ENCODE measurements at places on chromosomes 2 and 18.

DNA sequence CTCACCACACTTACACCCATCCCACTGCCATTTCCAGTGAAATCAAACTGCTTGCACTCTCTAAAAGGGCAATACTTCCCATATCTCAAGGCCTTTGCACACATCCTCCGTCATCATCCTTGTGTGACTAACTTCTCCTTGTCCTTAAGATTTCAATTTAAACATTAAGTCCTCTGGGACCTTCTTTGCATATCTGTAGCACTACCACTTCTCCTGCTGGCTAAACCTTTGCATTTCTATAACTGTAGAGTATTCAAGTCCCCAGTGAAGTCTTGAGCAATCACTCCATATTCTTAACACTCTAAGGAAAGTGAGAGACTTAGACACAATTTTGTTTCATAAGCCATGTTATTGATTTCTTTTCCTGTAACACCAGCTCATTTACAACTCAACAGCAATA, 136.8 kb upstream of the EPHA4 start:
- no peak overlapping the region for H3K4me3 ChIP-seq
- peaks cover 4% of the 10 kb centered on the region for H3K27me3 ChIP-seq
- H3K4me1 ChIP-seq = no peaks in the 10 kb centered on the region
- no peak overlapping the region for H3K27ac ChIP-seq

GRCh38 chr18:35497027-35497369, 762 bp downstream of the INO80C start:
- H3K4me3 ChIP-seq = peak overlapping the region; percentile 96
- H3K36me3 ChIP-seq = no peaks in the 10 kb centered on the region
- peak overlapping the region; percentile 99 for H3K27ac ChIP-seq
- DNase-seq = peak; percentile 41

DNA sequence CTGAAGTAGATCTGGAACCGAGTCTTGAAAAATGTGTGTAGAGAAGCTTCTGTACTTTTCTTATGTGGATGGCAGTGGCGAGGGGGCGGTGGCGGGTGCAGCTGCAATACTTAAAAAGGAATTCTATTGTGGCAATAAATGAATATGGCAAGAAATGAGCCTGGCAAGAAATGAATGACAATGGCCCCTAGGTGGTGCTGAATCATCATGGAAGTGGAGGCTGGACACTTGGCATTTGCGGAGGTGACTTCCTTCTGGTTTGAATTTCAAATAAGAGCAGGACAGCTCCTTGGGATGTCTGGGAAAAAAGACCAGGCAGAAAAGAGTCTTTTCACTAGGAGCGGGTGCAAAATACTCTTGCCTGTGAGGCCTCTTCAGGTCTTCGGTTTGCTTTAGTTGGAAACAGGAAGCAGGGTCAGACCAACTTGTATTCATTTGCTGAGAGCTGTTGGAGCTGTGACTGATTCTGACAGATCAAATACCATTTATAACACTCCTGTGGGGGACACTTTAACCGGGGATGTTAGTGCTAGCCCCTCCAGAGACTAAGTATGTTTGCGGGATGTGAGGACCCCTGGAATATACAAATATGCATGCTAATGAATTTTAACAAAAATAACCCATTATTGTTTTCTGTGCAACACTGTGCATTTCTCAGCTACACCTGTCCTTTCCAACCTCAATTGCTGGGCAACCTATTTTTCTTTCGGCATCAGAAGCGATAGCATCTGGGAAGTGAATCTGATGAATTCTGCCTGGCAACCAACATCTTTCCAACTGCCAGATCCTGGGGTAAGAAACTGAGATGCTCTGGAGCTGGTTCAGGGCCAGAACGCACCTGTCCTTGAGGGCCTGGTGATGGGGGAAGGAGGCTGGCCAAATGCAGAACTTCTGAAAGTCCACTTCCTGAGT, 35.4 kb downstream of the FASTKD2 start:
- peaks cover 31% of the 10 kb centered on the region for H3K4me1 ChIP-seq
- no peaks in the 10 kb centered on the region for H3K27me3 ChIP-seq
- H3K36me3 ChIP-seq = no peaks in the 10 kb centered on the region
- H3K4me3 ChIP-seq = no peak overlapping the region

- peaks cover 85% of the 10 kb centered on the region for H3K4me1 ChIP-seq
- peak overlapping the region; percentile 19 for H3K27ac ChIP-seq
- no peak for DNase-seq
- H3K36me3 ChIP-seq = peaks cover 1% of the 10 kb centered on the region
These were observed 21.9 kb upstream of the ACKR3 start for GRCh38 chr2:236547725-236548124.

- no peaks in the 10 kb centered on the region for H3K36me3 ChIP-seq
- DNase-seq = no peak
- peaks cover 10% of the 10 kb centered on the region for H3K4me1 ChIP-seq
These were observed 4.6 kb downstream of the PROC start for GRCh38 chr2:127422559-127423477.

GRCh38 chr2:175832866-175833265, 169.2 kb downstream of the LNPK start:
- DNase-seq = no peak
- no peaks in the 10 kb centered on the region for H3K36me3 ChIP-seq
- H3K4me3 ChIP-seq = no peak overlapping the region
- H3K4me1 ChIP-seq = no peaks in the 10 kb centered on the region
- peaks cover 17% of the 10 kb centered on the region for H3K27me3 ChIP-seq
- no peak overlapping the region for H3K27ac ChIP-seq

- H3K36me3 ChIP-seq = no peaks in the 10 kb centered on the region
- no peak for DNase-seq
- no peak overlapping the region for H3K4me3 ChIP-seq
- H3K4me1 ChIP-seq = no peaks in the 10 kb centered on the region
These were observed 249.3 kb upstream of the GULP1 start for GRCh38 chr2:188042412-188042811.

DNA sequence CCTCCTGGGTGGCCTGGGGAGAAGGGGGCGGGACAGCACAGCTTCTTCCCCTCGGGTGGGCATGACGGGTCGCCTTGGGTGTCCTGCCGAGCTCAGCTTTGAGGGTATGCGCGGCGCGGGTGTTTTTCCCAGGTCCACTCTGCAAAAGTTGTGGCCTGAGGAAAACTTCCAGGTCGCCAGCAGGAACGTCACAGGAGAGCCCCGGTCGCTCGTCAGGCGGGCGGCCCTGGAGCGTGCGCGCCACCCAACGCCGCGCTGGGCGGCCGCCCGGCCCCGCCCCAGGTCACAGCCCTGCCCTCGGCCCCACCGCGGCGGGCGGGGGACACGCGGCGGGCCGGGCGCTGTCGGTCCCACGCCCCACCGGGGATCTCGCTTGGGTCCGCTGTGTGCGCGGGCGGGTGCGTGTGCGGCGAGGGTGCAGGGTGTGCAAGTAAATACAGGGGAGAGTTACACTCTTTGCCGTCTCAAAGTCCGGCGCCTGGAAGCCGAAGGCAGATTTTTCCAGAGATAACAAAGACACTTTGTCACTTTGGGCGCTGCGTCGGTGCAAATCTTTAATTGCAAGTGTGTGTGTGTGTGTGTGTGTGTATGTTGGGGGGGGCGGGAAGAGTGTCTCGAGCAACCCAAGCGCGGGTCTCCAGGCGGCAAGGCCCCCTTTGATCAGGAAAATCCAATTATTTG, 616 bp upstream of the SP5 start:
- no peak for DNase-seq
- H3K36me3 ChIP-seq = no peaks in the 10 kb centered on the region
- peaks cover 69% of the 10 kb centered on the region for H3K27me3 ChIP-seq

- DNase-seq = no peak
- H3K36me3 ChIP-seq = peaks cover 56% of the 10 kb centered on the region
- H3K27me3 ChIP-seq = no peaks in the 10 kb centered on the region
- no peak overlapping the region for H3K27ac ChIP-seq
- no peak overlapping the region for H3K4me3 ChIP-seq
- H3K4me1 ChIP-seq = peaks cover 18% of the 10 kb centered on the region
These were observed 45.1 kb upstream of the CD226 start for GRCh38 chr18:69992776-69993175.

DNA sequence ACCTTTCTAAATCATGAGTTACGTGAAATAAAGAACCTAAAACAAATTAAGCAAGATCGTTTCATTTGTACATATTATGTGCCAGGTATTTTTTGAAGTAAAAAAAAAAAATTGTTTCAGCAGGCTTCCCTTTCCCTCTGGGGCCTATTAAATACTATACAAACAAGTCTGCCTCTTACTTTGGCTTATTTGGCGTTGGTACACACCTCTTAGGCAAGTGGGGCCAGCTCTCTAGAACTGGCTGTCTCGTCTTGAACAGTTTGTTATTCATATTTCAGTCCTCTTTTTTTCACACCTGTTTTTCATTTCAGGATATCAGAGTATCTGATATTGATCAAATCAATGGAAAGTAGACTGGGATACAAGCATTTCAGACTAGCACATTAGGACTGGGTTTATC, 27.4 kb upstream of the PPP3R1 start:
- no peak overlapping the region for H3K4me3 ChIP-seq
- H3K36me3 ChIP-seq = no peaks in the 10 kb centered on the region
- H3K27me3 ChIP-seq = peaks cover 4% of the 10 kb centered on the region
- no peak overlapping the region for H3K27ac ChIP-seq
- H3K4me1 ChIP-seq = no peaks in the 10 kb centered on the region
- DNase-seq = no peak

DNA sequence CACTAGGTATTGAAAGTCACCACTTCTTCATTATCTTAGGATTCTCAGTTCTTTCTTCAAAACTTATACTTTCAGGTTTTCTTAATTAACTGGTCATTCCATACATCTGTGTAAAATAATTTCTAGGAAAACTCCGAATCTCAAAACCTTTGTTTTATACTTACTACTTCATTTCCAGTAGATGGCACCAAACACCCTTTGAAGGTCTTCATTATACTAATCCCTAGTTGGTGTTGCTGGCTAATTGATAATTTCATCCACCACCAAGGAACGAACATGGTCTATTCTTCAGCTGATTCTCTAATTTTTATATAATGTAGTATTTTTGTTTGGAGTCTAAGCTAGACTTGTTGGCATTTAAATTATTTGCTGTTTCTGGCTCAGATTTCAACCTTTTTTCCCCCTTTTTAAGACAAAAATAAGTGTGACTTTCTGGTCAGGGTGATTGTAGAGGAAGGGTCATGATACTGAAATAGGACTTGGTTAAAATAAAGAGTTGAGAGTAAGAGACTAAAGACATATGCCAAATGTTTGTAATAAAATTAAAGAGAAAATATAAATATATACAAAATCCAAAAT, 2.8 kb upstream of the MXD1 start:
- peak overlapping the region; percentile 41 for H3K27ac ChIP-seq
- no peak overlapping the region for H3K4me3 ChIP-seq
- H3K27me3 ChIP-seq = no peaks in the 10 kb centered on the region
- no peak for DNase-seq

- no peaks in the 10 kb centered on the region for H3K36me3 ChIP-seq
- no peaks in the 10 kb centered on the region for H3K4me1 ChIP-seq
- no peak overlapping the region for H3K27ac ChIP-seq
- peaks cover 2% of the 10 kb centered on the region for H3K27me3 ChIP-seq
- DNase-seq = no peak
These were observed 401.6 kb downstream of the EPHA4 start for GRCh38 chr2:221170548-221170947.

DNA sequence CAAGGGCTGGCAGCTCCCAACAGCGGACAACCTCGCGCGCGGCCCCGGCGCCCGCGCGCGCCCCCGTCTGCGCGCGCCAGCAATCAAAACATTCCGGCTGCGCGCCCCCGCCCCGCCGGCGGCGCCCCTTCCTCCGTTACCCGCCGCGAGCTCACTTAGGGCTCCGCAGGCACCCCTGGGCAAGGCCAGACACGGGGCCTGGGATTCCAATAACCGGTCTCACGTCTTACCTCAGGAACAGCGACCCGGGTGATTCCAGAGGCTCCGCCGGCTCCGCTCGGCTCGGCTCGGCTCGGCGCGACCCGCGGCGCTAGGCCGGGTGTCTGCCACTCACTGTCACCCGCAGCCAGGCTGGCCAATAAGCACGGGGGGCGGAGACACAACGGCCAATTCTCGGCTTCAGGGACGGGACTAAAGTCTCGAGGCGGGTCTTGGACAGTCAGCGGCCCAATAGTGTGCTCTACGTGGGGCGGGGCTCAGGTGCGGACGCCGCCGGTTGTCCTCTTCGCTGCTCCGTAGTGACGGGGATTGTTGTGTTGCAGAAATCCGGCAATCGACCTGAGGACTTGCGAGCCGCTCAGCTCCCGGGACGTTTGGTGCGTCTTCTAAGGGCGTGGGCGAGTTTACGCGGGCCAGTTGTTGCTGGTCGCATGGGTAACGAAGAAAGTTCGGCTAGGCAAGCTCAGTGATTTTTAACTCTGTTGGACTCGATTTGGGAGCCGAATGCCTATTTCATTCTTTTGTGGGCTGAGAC, at the start of the genes ANKZF1 and ATG9A:
ANKZF1 (plus strand) TSS at position 502 of the 754 bp plus-strand sequence. CDS start 452 bp downstream, outside the sequence.
ATG9A (minus strand) TSS at position 332 of the 754 bp plus-strand sequence. CDS start 1,612 bp downstream, outside the sequence.
- H3K27ac ChIP-seq = peak within 1 kb of the TSS; percentile 97
- no peaks in the 10 kb centered on the region for H3K27me3 ChIP-seq
- H3K36me3 ChIP-seq = peaks cover 44% of the 10 kb centered on the region

DNA sequence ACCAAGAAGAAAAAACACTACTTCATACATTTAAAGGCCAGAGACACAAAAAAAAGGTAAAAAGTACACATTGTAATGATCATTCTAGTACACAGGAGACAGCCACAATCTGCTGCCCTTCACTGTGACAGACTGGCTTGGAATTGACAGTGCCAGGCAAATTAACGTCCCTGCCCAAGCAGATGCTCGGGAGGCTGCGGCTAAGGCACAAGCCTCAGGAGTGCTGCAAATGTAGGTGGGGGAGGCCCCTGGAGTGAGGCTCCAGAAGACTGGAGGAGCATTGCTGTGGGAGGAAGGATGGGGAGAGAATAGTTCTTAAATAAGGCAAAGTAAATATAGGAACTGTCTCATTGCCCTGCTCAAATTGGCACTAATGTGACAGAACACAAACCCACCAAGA, 18.6 kb downstream of the ERCC3 start:
- peaks cover 6% of the 10 kb centered on the region for H3K4me1 ChIP-seq
- H3K4me3 ChIP-seq = no peak overlapping the region
- peaks cover 44% of the 10 kb centered on the region for H3K36me3 ChIP-seq
- H3K27me3 ChIP-seq = no peaks in the 10 kb centered on the region
- no peak overlapping the region for H3K27ac ChIP-seq
- no peak for DNase-seq

DNA sequence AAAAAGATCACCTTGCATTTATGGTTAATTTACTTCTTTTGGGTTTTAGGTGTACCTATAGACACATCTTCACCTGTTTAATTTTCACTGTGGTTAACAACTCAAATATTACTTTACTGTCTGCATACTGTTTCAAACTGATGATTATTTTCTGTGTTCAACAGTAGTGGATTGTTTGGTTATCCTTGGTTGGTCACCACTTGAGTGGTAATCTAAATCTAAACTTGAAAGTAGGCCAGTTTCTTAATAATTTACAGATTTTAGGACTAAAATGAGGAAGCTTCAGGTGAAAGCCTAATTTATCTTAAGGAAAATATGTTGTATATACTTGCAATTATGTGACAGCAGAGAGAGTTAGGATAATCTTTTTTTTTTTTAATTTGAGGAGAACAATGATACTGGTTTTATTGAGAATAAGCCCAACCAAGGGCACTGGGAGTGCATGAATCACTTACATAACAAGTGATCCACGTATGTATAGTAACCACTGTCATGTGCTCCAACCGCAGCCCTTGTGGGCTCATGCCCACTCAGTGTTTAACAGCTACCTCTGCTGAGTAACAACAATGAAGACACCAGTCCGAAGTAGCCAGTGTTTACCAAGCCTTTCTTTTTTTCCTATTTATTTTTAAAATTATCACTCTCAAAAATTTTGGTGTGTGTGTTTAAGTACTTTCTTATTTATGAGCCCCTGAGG, 31.0 kb upstream of the WDSUB1 start:
- no peaks in the 10 kb centered on the region for H3K27me3 ChIP-seq
- no peaks in the 10 kb centered on the region for H3K4me1 ChIP-seq
- no peak overlapping the region for H3K27ac ChIP-seq
